ENCODE measurements at places on chromosomes 11 and 22. TPM values are rescaled to one million over a fixed set of nuclear protein-coding genes. Genes with fewer than 3 reads are reported as not detected.

The SLC22A6 gene
- total RNA-seq = not detected

The ANO5 gene
- 0.13 TPM for total RNA-seq

The RBMXL2 gene
- not detected for total RNA-seq

The SEC14L6 gene
- total RNA-seq = not detected

The ALKBH3 gene
- 30.7 TPM for total RNA-seq

The DGCR6 gene
- 0.27 TPM for total RNA-seq

The TREH gene
- total RNA-seq = not detected

The CSRP3 gene
- not detected for total RNA-seq

The PTPRCAP gene
- total RNA-seq = not detected

The FAM83F gene
- not detected for total RNA-seq

The RNF26 gene
- total RNA-seq = 16.2 TPM

The PPP1R14B gene
- total RNA-seq = 445 TPM

The TIMM10B gene
- 20.7 TPM for total RNA-seq

The OR2AG1 gene
- total RNA-seq = not detected

The VPS26B gene
- 28.0 TPM for total RNA-seq

The CATSPER1 gene
- total RNA-seq = not detected

The SHANK3 gene
- 27.8 TPM for total RNA-seq

The DNAJB7 gene
- not detected for total RNA-seq

The FADS2 gene
- total RNA-seq = 267 TPM

The FAM227A gene
- total RNA-seq = not detected

The PANX3 gene
- total RNA-seq = not detected

The NRIP3 gene
- total RNA-seq = 9.2 TPM

The RGL4 gene
- not detected for total RNA-seq

The KRTAP5-8 gene
- total RNA-seq = not detected

The MUC6 gene
- not detected for total RNA-seq

The SLC2A11 gene
- 4.5 TPM for total RNA-seq

The MOGAT2 gene
- not detected for total RNA-seq

The KDM4D gene
- total RNA-seq = 0.64 TPM

The GDPD4 gene
- total RNA-seq = not detected

The HSPB2 gene
- not detected for total RNA-seq

The SCN3B gene
- total RNA-seq = 0.93 TPM

The VPREB3 gene
- not detected for total RNA-seq

The ZC3H12C gene
- total RNA-seq = 18.4 TPM
